ENCODE measurements at places on chromosomes 5 and 9.

DNA sequence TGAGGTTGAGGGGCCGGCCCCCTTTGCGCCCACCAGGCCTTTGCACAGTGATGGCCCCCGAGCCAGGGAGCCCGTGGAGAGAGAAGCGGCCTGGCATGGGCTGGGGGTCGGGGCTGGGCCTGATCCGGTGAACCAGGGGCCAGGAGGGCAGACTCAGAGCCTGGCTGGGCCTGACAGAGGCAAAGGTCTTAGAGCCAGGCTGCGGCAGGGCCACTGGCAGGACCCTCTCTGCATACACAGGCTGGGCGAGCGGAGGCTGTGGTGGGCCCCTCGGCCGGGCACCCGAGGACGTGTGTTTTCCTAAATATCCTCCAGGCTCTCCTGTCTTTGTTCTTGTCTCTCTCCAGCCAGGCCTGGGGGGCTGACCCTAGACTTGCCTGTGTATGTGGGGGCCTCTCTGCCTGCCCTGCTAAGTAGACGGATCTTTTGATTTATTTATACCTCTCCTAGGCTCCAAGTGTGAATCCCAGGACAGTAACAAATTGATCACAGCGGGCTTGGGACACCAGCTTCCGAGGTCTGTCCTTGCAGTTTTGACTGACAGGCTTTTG, 933 bp downstream of the NEK6 start:
- DNase-seq = no peak

DNA sequence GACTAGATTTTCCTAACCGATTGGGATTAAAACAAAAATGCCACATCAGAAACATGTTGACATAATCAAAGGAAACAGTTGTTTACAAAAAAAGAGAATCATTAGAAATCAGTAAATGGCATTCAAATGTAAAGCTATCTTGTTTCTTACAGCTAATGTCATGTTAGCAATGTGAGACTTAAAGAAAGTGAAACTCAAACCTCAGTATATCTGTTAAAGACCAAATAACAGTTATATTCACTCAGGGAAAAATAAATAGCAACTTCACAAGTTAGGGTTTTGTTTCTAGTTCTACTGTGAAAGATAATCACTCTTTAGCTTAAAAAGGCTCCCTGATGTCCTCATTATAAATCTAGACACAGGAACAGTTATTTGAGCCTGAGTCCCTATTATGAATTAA, 189.3 kb upstream of the EFNA5 start:
- no peak for DNase-seq

- DNase-seq = no peak
Observed at GRCh38 chr9:95773053-95773418, 102.5 kb upstream of the ERCC6L2 start.

DNA sequence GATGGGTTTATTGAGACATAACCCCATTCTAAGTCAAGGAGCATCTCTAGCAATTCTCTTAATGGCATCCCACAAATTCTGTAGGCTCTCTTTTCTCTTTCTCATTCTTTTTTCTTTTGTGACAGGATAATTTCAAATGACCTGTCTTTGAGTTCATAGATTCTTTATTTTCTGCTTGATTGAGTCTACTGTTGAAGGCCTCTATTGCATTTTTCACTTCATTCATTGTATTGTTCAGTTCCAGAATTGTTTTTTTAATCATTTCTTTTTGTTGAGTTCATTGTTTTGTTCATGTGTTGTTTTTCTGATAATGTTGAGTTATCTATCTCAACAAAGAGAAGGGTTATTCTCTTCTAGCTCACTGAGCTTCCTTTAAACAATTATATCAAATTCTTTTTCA, 144.7 kb upstream of the IL12B start:
- no peak for DNase-seq

GRCh38 chr9:16871336-16872151, 1.1 kb upstream of the BNC2 start:
- no peak for DNase-seq

DNA sequence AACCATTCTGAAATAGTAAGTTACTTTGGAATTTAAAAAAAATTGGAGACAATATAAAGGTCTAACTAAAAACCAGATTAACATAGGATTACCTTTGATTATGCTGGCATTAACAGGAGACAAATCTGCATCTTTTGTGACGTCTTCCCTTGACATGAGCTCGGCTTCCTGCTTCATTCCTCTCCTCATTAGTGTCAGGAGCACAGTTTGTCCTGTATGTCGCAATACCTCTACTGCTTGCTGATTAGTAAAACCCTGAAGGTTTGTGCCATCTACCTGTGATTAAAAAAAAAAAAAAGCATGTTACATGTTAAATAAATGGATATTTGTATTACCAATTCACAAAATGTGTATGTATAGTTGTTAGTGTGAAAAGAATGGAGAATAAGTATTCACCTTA, 73.7 kb downstream of the MPDZ start:
- DNase-seq = no peak

GRCh38 chr5:14408969-14409586, 172.5 kb upstream of the OTULINL start:
- DNase-seq = no peak

- no peak for DNase-seq
Observed at GRCh38 chr5:77224672-77225355, 14.3 kb downstream of the PDE8B start.

DNA sequence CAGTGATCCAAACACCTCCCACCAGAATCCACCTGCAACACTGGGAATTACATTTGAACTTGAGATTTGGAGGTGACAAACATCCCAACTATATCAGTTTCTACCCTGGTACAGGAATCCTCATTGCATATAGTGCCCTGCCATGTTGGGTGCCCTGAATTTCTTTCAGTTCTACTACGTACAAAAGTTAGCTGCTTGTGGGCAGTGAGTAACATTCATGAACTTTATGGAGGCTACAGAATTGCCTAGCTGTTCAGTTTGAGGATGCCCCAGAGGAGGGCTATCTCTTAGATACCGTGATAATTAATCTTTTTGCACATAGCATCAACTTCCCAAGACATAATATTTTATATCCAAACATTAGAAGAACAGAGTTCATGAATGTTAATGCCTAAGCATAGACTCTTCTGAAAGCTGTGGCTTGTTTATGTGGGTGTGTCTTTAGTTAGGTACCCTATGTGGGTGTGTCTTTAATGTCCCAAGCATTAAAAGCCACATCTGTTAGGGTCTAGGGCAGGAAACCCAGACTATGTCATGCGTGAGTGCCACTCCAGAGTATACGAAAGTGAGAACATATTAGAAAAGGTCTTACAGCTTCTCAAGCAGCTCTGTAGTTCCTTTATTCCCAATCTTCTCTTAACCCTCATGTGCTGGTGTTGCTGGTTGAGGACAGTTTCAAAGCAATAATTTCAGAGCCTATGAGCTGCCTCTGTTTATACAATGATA, 47.0 kb upstream of the CHD1 start:
- no peak for DNase-seq
